ENCODE measurements at places on chromosomes 11 and 22. TPM values are rescaled to one million over a fixed set of nuclear protein-coding genes. Genes with fewer than 3 reads are reported as not detected.

- no peak for ATAC-seq
These were observed at the start of gene MS4A15 for GRCh38 chr11:60756307-60757032. Gene MS4A15, plus strand, starts transcription at chr11:60756867. Its CDS starts 6,867 bp downstream, at chr11:60763734.

DNA sequence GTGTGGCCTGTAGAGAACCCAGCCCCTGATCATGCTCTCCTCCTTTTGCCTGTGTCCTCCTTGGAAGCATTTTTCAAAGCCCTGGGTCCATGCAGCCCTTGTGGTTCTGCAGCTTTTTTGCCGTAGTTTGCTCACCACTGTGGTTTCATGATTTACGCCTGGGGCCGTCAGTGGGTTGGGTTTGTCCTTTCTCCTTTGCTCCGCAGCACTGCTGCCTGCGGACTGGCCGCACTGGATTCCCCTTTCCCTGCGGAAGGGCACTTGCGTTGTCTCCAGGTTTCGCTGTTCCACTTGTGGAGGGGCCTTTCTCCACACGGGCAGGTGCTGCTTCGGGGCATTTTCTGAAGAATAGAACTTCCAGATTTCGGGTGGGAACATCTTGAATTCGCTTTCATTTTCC, 1260.9 kb downstream of the BRD1 start:
- ATAC-seq = no peak

DNA sequence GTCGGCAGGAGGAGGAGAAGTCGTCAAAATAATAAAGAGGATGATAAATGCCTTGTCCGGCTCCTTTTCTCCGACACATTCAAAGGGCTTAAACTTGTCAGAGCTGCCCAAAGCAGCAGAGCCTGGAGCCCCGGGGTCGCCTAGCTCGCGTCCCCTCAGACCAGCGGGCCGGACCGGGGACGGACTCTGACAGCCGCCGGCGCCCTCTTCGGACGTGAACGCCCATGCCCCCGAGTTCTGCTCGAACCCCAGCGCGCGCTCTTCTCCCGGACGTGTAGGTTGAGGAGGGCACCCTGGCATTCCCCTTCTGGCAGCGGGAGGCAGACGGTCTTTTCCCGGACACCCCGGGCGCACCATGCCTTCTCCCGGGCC, 999 bp downstream of the FGF3 start:
- no peak for ATAC-seq

GRCh38 chr22:19615867-19616581, 91.8 kb upstream of the CLDN5 start:
- ATAC-seq = no peak

GRCh38 chr11:82682003-82682751, 51.5 kb downstream of the FAM181B start:
- peak; percentile 96 for ATAC-seq

- ATAC-seq = no peak
These were observed 14.1 kb downstream of the SLC35C1 start for GRCh38 chr11:45818961-45819605.

DNA sequence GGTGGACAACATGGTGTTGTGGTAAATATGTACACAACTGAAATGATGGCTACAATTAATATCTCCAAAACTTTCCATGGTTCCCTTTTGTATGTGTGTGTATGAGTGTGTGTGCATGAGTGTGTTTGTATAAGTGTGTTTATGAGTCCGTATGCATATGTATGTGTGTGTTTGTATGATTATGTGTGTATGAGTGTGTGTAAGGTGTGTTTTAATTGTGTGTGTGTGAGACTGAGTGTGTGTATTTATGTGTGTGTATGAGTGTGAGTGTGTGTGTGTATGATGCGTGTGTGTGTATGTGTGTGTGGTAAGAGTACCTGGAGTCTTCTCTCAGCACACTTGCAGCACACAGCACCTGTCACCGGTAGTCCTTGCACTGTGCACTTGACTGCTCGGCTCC, 7.8 kb downstream of the KRTAP5-9 start:
- no peak for ATAC-seq

GRCh38 chr11:124078591-124078990, 36.7 kb upstream of the VWA5A start:
- ATAC-seq = no peak

DNA sequence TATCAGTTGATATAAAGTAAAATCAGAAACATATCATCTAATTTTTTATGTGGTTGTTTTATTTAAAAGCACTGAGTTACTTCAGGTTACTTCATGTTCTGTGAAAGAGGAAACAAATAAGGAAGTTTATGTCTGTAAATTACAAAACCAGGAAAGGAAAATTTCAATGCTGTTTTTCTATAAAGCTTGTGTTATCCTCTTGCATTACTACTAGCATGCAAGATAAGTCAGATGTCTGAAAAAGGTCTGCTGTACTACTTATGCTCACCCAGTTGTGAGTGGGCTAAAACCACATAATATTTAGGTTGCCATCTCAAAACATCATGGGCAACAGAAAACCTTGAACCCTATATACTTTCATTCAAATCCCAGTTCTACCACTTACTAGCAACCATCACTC, 121.5 kb downstream of the ATG16L2 start:
- no peak for ATAC-seq

- no peak for ATAC-seq
These were observed 606.7 kb upstream of the LRRC4C start for GRCh38 chr11:42066113-42066512.

DNA sequence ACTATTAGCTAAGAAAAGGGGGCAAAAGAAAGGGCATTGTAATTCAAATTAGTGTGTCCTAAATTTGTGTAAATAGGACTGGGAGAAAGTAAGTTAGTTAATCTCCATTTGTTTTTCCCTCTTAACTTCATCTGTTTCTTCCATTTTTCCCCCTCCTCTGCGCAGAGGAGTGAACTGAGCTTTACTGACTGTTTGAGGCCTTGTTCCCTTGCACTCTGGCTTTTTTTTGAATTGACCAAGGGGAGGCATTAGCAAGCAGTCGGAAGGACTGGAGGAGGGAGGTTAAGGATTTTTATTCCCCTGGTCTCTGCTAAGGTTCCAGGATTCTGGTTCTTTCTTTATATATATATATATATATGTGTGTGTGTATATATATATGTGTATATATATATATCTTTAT, 15.2 kb upstream of the FANCF start:
- ATAC-seq = no peak

DNA sequence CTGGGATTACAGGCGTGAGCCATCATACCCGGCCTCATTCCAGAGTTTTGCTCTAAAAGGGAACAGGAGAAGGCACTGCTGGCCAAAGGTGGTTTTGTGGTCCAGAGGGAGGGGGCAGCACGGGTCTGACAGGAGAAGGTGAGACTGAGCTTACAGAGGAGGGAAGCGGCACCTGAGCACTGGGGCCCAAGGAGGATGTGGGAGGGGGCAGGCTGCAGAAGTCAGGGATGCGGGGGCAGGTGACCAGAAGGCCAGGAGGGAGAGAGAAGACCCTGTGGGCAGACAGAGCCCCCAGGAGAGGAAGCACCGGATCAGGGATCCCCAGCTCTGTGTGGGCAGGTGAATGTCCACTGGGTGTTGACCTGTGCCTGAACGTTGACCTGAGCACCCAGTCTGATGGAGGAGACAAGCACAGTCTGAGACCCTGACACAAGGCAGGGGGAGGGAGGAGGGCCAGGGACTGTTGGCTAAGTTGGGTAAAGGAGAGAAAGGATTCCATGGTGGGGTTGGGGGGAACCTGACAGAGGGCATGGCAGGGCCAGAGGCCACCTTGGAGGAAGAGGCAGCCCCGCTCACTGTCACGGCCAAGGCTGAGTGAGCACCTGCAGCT, 12.0 kb upstream of the PRR5 start:
- ATAC-seq = no peak

- ATAC-seq = no peak
These were observed 49.9 kb upstream of the SEPTIN5 start for GRCh38 chr22:19664406-19664805.

DNA sequence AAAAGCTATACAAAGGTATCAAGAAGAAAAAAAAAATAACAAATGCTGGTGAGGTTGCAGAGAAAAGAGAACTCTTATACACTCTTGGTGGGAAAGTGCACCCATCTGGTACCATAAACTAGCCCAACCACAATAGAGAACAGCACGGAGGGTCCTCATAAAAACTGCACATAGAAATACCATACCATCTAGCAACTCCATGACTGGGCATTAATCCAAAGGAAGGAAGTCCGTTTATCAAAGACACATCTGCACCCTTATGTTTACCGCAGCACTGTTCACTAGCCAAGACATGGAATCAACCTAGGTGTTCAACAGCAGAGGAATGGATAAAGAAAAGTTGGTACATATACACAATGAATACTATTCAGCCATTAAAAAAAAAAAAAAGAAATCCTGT, 10.8 kb upstream of the CLDN5 start:
- no peak for ATAC-seq

DNA sequence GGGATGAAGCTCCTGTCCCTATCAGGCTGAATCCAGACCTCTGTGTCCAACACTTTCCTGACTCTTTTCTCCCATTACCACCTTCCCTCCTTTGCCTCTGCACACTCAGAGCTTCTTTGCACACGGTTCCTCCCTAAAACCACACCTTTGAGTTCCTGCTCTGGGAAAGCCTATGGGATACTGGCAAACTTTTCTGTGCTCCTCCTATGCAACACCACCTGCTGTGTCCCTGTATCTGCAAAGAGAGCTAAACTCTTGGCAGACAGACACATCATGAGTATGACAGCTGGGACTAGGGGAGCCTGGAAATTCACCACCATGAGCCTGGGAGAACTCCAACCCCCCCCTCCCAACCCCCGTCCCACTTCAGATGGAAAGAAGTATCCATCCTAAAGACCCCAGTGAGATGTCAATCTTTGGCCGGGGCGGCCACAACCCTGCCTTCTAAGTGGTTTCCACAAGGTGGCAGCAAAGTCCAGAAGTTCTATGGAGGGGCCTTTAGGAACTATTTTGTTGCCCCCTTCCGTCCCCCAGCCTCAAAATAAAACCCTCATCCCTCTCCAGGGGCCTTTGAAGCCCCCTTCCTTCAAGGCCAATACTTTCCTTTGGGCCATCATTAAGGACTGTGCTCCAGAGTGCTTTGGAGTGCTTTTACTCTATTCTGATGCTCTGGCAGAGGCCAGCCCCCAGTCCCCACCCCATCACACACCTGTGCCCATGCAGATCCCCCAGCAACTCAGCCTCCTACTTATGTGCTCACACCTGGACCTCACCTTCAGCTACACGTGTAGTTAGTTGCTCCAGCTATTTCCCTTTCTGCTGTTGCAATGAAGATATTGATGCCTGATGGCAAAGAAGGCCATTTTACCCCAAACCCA, 19.4 kb downstream of the HTR3A start:
- ATAC-seq = peak; percentile 42

DNA sequence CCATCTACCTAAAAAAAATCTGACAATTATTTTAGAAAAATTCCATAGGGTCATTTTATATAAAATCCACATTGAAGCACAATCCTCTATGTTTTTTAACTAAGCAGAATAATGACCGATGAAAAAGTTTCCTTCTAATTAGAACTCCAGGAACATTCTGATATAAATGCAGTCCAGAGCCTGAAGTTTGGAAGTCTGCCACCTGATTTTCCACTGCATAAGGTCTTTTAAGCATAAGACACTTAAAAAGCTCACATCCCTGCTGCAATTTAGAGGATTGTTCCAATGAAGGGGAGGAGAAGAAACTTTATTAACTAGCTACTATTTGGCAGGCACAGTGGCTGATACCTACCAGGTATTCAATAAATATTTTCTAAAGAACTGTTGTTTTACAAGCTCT, 570.3 kb upstream of the ANO5 start:
- ATAC-seq = no peak

KCNQ1OT1 gene
- total RNA-seq = 1.6 TPM

HSPB2 gene
- 2.0 TPM for total RNA-seq

TYR gene
- total RNA-seq = not detected

TLCD5 gene
- 10.8 TPM for total RNA-seq

SMTNL1 gene
- total RNA-seq = 0.92 TPM

GLYAT gene
- total RNA-seq = 1.4 TPM

CTSC gene
- 168 TPM for total RNA-seq
